Stimulated activated CD4-positive, alpha-beta T cell treated with anti-CD3 and anti-CD28 coated beads, Interleukin-15, amount 100 ng/mL, for 48 hours (primary cell): ENCODE measurements at places on chromosomes 3 and 15.

DNA sequence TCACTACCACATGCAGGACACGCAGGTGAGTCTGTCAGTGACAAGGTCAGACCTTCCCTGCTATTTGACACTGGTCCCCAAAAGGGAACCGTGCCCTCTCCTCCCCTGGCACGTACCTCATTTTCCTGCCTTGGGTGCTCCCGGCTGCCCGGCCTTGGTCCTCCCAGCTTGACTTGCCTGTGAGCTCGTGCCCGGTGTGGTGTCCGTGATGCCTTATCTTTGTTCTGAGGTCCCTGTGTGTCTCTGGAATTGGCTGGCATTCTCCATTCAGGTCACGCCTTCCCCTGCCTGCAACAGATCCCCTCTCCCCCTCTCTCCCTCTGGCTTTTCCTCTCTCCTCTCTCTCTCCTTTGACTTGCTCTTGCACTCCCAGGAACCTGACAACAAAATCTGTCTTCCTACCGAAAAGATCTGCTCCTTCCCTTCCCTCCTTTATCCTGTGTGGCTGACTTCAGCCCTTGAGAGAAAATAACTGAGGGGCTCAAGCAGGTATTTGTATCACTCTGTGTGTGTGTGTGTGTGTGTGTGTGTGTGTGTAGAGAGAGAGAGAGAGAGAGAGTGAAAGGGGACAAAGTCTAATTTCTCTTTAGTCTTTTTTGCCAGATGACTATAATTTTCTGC lies at the start of gene MASP1:
Gene MASP1 (minus strand): TSS at position 226 of the 621 bp plus-strand sequence. CDS start 105 bp downstream, at position 121.
- no peak for DNase-seq

GRCh38 chr15:93866948-93867347 lies 364.4 kb upstream of the MCTP2 start:
- DNase-seq, result no peak

DNA sequence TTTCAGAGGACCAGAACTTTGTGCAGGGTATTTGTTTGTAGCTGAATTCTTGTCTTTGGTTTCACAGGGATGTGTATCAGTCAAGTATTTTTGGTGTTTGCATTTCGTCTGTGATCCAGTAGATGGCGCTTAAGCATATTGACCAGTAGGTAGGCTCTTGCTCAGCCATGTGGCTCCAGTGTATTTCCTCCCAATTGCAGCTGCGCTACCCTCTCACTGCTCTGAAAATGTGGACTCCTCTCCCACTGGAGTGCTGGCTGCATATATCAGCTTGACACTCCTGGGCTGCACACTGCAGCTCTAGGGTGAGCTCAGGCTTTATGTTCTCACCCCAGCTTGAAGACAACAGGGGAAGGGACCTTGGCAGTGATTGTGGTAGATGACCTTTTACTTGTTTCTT lies 1264.3 kb upstream of the ALCAM start:
- no peak for DNase-seq

DNA sequence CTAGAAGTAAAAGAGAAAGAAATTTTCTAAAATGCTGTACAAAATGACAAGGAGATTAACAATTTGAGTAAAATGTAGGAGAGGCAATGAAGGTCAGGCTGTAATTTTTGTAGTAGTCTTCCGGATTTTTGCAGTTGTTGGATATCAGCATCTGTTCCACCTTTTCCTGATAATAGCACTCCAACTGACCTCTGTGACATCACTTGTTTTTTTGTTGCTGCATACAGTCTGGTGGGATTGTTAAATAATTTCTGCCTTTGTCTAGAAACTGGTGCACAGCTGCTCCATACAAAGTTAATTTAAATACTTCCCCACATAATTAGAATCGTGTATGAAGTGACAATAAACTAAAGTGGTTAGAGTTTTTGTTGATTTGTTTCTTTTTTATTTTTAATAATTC lies 731.4 kb downstream of the PLOD2 start:
- no peak for DNase-seq

DNA sequence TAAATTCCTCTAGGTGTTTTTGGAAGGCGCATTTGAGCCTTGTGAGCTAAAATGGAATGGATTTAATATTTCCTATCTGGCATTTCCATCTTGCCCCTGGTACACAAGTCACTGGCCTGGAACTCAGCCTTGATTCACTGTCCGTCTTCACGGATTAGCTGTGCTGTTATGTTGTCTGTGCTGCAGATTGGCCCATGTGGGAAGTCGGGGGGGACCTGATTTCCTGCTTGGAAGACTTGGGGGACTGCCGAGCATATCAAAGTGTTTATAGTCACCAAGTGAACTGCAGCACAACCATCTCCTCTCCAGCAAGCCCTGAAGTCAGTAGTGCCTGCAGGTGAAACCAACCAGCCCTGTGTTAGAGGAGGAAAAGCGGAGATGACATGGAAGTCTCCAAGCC lies 12.2 kb downstream of the GHRL start:
- DNase-seq, result no peak

DNA sequence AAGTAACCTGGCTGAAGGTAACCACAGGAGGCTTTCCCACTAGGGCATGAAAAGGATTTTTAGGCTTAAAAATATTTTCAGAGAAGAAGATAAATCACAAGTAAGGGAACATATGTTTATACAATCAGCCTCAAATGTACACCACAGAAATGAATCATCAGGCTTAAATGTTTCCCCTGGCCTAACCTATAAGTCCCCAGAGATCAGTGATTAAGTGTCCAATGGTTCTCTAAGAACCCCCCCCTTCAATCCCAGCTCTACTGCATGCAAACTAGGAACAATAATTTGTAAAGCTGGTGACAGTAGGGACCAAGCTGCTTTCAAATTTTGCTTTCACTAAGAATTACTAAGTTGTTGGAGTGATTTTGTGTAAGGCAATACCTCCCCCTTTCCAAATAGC lies 431.6 kb upstream of the LMCD1 start:
- no peak for DNase-seq
